ENCODE measurements at places on chromosomes 13 and 19.

GRCh38 chr13:83733293-83733692, 149.0 kb downstream of the SLITRK1 start:
- DNase-seq, result no peak

- DNase-seq, result no peak
Observed at GRCh38 chr19:10936661-10937084, 8.1 kb downstream of the TIMM29 start.

DNA sequence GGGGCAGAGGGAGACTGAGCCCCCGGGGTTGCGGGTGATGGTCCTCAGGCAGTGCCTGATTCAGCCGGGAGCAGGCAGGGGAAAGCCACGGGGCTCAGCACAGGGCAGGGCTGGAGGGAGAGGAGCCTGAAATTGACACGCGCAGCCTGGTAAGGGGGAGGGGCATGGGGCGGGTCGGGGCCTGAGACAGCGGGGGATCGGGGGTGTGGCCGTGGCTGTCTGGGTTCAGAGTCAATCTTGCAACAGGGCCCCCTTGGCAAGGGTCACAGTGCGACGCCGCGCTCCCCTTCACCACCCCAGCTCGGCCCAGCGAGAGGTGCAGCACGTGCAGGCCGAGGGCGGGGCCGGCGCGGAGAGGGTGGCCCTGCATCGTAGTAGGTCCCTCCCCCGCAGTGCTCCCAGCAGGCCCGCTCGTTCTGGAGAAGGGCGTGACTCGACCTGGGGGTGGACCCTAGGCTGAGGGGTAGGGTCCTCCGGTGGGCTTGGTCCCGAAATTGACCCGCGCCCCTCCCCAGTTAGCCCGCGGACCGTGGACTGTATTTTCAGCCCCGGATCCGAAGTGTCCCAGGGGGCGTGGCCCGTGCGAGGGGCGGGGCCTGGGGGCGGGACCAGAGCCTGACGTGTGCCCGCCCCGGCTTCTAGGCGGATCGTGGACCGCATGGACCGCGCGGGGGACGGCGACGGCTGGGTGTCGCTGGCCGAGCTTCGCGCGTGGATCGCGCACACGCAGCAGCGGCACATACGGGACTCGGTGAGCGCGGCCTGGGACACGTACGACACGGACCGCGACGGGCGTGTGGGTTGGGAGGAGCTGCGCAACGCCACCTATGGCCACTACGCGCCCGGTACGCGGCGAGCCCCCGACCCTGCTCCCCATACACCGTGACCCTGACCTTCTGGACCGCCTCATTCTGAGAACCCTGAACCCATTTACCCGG, 6.0 kb downstream of the RCN3 start:
- DNase-seq, result peak; percentile 86

DNA sequence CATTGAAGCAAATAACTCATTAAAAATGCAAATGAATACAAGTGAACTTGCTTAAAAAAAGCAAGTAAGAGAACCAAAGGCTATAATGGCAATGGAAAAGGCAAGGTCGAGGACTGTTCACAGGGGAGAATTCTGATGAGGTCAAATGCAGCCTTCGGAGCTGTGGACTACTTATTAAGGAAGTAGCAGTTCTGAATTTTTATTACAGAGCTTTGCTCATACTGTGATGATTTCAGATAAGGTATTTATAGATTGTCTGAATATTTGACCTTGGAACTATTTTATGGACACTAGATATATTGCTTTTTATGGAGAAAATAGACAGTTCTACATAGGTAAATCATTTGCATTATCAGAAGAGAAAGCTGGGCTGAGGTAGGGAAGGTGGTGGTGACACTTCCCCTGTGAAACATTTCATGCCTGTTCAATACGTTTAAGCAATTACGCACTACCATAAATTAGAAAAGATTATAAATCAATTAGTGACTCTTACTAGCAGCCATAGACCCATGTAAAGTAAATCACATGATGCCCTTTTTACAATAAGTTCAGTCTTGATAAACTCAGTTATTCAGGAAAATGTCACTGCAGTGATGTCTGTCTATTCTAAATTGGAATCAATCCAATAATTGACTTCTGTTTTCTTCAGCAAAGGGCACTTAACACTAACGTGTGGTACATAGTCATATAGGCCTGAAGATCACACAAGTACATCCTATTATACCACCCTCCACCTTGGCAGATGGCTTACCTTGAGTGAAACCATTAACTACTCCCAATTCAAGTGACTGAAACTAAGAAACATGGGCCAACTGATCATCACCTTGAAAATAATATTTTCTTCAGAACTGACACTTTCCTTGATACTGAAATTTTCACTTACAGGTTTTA, 260.0 kb downstream of the KLF12 start:
- DNase-seq, result no peak

DNA sequence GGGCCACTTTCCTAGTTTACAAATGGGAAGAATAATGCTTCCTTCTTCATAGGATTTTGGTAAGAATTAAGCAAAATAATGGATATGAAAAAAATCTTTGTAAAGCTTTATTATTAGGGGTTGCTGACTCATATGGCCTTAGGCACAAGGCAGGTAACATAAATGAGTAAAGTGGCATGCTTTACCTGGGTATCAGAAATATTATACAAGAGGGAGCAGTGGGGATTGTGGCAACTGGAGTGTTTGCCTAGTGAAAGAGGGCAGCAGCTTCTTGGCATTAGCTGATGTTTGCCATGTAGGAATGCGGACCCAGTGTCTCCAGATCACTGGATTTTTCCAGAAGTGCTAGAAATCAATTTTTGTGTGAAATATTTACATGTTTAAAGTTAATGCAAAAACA, 19.5 kb downstream of the WDFY2 start:
- DNase-seq, result no peak

- DNase-seq, result no peak
Observed at GRCh38 chr19:39998501-39998900, 1.6 kb downstream of the ZNF546 start.

DNA sequence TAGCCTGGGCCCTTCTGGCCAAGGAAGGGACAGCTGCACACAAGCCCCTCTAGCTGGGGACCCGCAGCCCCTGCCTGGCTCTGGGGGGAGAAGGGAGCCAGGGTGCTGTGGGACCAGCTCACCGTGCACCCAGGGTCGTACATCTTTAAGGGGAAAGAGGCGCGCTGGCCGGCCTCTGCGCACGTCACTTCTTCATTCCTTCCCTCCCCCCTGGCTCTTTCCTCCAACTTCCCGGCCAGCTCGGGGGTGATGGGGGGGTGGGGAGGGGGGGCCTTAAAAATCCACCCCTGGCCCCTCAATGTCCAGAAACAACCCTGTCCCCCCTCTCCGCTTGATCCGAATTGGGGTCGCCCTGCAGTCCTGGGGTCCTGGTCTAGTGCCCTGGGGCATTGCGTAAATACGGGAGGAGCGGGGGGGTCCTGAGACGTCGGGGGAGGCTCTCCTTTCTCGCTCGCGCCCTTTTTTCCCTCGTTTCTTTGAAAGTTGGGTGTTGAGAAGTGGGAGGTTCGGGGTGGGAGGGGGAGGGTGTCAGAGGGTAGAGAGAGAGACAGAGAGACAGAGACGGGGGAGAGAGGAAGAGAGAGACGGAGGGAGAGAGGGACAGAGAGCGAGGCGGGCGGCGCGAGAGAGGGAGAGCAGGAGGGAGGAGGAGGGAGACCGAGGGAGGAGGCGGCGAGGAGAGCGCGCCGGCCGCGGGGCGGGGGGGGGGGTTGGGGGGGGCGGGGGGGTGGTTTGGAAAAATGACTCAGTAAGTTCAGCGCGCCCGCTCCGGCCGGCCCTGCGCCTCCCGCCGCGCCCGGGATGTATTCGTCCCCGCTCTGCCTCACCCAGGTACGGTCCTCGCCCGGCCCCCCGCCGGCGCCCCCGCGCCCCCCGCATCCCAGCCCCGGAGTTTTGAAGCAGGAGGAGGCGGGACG, at the start of gene NFIC:
NFIC (plus strand) TSS at position 748 of the 917 bp plus-strand sequence; CDS start at position 802, 54 bp downstream.
- DNase-seq, result peak; percentile 51

- no peak for DNase-seq
Observed at GRCh38 chr19:23774106-23774505, 15.4 kb upstream of the ZNF681 start.

GRCh38 chr13:26342898-26343297, 89.0 kb downstream of the CDK8 start:
- no peak for DNase-seq

DNA sequence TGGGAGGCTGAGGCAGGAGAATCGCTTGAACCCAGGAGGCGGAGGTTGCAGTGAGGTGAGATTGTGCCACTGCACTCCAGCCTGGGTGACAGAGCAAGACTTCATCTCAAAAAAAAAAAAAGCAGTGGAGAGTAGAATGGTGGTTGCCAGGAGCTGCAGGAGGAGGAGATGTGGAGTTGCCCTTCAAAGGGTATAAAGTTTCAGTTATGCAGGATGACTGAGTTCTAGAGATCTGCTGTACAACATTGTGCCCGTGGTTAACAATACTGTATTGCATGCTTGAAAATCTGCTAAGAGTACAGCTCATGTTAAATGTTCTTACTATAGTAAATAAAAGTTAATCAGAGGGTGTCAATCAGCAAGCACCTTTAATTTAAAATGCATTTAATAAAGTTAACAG, 28.4 kb upstream of the LATS2 start:
- no peak for DNase-seq

GRCh38 chr19:34994643-34995541, 5.2 kb upstream of the GRAMD1A start:
- DNase-seq, result no peak

GRCh38 chr13:62626771-62627170, 1211.1 kb upstream of the PCDH20 start:
- no peak for DNase-seq

GRCh38 chr13:40692946-40693345, 26.5 kb upstream of the FOXO1 start:
- DNase-seq, result no peak

GRCh38 chr19:56098731-56099568, 22.1 kb downstream of the ZNF787 start:
- no peak for DNase-seq

- DNase-seq, result no peak
Observed at GRCh38 chr13:44207476-44207875, 166.1 kb upstream of the SERP2 start.

Data from stimulated activated CD4-positive, alpha-beta T cell treated with anti-CD3 and anti-CD28 coated beads, Interleukin-4, amount 100 ng/mL, for 4 hours (primary cell).